Stimulated activated CD8-positive, alpha-beta memory T cell treated with anti-CD3 and anti-CD28 coated beads, Interleukin-15, amount 100 ng/mL, for 48 hours (primary cell): ENCODE measurements at places on chromosomes 3 and 15.
A peak's percentile ranks its signal among the peaks of the same experiment; 100 is the strongest.

- no peak for DNase-seq
These were observed 312.2 kb downstream of the RYR3 start for GRCh38 chr15:33623010-33623409.

- DNase-seq = no peak
These were observed 817 bp downstream of the USP3 start for GRCh38 chr15:63504979-63505841.

- DNase-seq = no peak
These were observed 13.0 kb downstream of the EFCC1 start for GRCh38 chr3:129014148-129014547.

DNA sequence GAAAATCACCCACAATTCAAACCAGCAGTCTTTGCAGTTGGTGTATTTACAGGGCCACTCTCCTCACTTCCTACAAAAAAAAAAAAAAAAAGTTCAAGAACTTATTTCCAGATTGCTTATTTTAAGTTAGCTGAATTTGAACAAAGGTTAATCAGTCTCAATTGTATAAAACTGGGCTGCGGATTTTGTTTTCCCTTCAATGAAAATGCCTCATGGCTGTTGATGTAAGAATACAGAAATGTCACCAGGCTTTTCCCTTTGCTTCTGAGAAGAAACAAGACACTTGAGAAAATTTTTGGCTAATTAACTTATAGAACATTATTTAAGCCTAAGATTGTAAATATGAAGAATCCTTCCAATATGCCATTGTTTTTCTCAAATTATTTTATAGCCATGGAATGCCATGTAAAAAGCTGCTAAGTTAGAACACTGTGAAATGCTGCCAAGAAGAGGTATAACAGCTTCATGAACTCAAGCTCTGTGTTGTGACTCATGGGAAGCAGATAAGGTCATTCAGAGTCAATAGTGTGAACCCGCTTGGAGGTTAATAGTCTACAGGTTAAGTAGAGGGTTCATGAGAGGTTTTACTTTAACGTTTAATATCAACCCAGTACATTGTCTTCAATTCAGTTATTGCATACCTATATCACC is 84.3 kb upstream of the ABI3BP start:
- DNase-seq = no peak

- DNase-seq = no peak
These were observed 106.7 kb downstream of the ZNF621 start for GRCh38 chr3:40631341-40631995.

GRCh38 chr3:38151667-38152265 is 13.3 kb downstream of the MYD88 start:
- DNase-seq = no peak

- DNase-seq = no peak
These were observed 45.4 kb downstream of the EFHB start for GRCh38 chr3:19888428-19889152.

DNA sequence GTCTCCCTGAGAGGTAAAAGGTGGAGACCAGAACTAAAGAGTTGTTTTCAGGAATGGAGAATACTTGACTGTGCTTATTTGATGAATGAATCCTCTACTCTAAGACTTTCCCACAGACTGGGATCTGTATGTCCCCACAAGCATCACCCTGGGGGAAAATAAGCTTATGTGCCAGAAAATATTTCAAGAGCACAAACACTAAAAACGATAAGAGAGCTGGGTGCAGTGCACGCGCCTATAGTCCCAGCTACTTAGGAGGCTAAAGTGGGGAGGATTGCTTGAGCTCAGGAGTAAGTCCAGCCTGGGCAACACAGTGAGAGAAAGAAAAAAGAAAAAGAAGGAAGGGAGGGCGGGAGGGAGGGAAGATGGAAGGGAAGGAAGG is 150.7 kb downstream of the ADAM10 start:
- DNase-seq = no peak

DNA sequence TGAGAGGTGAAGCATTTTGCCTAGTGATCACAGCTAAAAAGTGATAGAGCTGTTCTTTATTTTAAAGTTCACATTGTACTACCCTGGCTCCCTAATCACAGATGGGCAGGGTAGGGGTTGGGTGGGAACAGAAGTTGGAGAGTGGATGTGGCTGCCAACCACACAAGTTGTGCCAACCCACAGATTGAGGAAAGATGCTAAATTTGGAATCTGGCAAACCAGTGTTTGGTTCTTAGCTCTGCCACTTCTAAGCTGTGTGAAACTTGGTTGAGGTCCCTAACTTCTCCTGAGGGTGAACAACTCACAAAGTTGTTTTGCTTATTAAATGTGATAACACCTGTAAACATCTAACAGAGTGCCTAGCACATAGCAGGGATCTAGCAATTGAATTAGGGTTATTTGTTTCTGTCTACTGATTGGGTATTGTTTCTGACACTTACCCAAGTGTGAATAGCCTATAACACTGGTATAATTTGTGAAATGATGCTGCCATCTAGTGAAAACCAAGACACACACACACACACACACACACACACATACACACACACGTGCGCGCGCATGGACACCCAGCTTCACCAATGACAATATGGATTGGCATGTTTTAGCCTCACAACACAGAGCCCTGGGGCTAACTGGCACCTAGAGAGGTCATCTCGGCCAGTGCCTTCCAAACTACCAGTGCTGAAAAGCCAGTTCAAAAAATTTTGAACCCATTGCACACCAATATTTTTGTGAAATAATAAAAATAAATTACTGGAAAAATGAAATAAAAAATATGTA is 25.3 kb downstream of the ADGRG7 start:
- DNase-seq = no peak

DNA sequence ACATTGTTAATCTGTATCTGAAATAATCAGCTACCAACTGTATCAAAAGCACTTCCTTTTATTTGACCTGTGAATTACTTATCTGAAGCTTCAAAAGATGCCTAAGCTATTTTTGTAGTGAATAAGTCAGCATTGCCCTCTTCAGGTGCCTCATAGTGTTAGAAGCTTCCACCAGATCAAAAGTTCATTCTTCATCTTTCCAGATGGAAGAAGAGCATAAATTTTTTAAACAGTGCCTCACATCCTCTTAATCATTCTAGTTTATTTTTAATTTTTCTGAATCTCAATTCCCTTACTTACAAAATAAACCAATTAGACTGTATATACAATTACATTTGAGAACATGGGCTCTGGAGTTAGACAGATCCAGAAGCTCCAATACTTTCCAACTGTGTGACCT is 65.0 kb downstream of the MYO5A start:
- DNase-seq = no peak

DNA sequence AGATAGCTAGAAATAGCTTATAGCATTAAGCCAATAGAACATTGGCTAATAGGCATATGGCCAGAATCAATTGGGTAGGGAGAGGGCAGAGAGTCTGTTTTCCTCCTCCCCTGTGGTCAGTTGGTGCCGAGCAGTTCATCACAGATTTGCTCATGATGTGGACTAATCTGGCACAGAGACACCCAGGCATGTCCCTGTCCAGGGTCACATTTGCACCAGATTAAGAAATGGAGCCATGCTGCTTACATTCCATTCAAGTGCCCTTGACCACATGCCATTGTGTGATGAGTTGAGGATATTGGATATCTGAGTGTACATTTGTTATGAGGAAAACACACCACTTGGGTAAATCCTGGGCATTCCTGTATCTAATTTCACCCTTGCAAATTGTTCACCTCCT is 53.4 kb downstream of the USP13 start:
- no peak for DNase-seq

DNA sequence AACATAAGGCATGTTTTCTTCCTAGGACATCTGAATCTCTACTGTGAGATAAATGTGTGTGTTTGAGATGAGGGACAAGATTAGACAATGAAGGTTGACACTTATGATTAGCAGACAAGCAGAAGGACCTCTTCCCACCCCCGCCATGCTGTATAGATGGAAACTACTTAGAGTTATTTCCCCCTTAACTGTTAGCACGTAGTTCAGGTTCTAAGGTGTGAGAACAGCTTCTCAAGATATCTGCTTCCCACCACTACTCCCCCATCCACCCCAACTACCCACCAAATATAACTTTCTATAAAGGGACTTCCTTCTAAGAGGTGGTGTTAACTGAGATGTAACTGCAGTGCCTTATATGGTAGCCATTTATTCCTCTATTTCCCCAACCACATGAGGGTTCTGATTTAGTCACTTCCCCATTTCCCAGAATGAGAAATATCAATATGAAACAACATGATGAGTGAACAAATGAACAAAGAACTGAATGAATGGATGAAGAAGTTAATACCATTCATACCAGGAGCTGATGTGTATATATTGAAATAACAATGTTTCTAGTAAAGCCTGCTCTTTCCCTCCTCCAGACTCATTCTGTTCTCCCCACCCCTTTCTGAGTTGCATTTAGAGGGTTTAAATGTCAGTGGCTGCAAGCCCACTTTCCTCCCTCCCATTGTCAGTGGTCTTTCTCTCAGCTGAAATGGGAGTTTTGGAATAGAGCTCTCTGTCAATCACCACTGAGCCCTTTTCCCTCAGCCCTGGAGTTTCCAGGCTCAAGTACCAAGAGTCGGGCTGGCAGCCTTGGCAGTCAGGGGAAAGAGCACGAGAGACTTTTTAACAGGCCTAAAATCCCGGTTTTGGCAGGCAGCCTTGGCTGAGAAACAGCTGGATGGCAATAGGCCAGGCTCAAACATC is 7.7 kb upstream of the RFTN1 start:
- DNase-seq = no peak

- DNase-seq = no peak
These were observed 413.9 kb downstream of the SHQ1 start for GRCh38 chr3:72434296-72434695.

- no peak for DNase-seq
These were observed 159.6 kb downstream of the XXYLT1 start for GRCh38 chr3:195111319-195111705.

- no peak for DNase-seq
These were observed 1010.6 kb downstream of the ROBO2 start for GRCh38 chr3:78050276-78051065.

GRCh38 chr3:14146381-14147065 is 21.7 kb downstream of the TMEM43 start:
- DNase-seq = no peak

DNA sequence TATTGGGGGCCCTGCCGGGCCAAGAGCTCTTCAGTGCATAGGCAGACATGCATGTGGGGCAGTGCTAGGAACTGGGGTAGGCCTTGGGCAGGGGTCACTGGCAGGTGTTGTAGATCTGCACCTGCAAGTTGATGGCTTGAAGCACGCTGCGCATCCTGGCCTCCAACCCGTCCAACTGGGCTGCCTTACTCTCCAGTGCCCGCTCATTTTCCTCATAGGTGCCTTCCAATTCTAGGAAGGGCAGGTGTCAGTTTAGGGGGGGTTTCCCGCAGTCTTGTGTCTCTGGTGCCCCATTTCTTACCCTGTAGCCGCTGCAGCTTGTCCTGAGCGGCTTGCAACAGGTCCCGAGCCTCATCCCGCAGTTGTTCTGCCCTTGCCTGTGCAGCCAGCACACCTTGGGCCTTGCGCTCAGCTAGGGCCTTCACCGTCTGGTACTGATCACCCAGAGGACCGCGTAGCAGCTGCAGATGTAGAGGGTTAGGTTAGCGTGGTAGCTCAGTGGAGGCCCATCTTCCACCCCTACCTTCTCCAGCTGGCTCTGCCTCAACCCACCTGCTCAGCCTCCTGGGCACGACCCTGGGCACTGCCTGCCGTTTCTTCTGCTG is 611 bp upstream of the USP19 start:
- no peak for DNase-seq

- DNase-seq = no peak
These were observed 46.1 kb upstream of the SLCO2A1 start for GRCh38 chr3:134075846-134076245.

GRCh38 chr3:2246873-2247648 is 148.4 kb downstream of the CNTN4 start:
- DNase-seq = no peak

DNA sequence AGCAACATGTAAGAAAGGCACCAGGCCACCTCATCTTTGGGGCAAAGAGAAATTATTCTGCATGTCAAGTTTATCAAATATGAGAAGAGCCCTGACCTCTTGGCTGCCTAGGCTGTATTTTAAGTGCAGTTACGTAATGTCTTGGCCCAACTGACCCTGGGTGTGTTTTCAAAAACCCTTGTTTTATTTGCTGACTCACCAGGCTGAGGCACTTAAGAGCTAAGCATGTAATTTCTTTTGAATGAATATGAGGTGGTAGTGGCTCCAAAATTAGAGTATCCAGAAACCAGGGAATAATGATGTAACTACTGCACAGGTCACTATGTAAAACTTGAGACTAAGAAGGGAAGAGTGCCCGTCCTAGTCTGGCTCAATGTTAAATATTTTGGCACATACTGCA is 24.3 kb downstream of the PGPEP1L start:
- DNase-seq = no peak

DNA sequence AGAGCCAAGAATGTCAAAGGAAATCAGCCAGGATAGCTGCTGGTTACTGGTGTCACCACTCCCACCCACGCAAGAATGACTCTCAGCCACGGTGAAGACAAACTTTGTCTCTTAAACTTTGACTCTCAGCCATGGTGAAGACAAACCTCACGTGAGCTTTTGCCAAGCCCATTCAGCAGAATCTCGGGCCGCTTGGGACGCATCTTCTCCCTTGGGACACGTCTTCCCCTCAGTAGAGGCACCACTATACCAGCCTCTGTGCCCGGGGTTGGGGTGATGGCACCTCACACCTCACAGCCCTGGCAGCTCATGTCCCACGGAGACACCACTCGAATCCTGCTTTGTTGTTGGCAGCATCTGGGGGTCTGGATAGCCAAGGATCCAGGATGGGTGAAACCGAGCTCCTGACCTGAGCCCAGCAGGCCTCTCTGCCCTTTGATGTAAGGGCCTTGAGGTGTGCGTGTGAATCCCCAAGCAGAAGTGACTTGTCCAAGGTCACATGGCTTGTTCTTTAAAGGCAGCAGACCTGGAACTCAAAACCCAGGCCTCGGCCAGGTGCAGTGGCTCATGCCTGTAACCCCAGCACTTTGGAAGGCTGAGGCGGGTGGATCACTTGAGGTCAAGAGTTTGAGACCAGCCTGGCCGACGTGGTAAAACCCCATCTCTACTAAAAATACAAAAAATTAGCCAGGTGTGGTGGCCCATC is 21.8 kb downstream of the RBPMS2 start:
- no peak for DNase-seq

- peak; percentile 97 for DNase-seq
These were observed at the start of the genes HTD2 and RPP14 for GRCh38 chr3:58305882-58306711. HTD2 (plus strand) TSS chr3:58306520; CDS start chr3:58317614, 11,094 bp downstream. RPP14 (plus strand) TSS chr3:58306245; CDS start chr3:58310330, 4,085 bp downstream.

DNA sequence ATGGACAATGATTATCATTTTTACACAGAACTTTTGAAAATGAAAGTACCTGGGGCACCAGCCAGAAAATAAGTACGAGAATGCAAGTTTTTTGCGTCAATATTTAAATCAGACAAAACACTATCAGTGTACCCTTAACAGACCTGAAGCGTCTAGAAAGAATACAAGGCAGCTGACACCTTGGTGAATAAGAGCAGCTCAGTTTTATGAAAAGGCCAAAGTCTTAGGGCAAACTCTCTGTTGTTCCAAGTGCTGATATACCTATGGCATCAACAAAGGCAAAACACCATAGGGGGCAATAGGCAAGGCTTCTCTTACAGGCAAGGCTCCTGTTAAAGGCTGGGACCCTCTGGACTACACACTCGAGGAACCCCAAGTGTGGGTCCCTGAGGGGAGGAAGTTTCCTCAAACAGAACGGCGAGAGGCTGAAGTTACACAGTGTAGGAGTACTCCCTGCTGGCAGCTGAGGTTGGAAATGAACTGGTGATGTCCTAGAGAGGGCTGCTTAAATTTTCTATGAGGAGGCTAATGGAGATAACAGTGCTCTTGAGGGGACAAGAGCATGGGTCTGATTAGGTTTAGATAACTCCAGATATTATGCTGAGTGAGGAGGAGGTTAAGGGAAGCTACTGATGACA is 291.0 kb downstream of the TIGIT start:
- no peak for DNase-seq
